Neural crest cell (in vitro differentiated cells): ENCODE measurements at places on chromosomes 12 and 14. TPM values are rescaled to one million over a fixed set of nuclear protein-coding genes. Genes with fewer than 3 reads are reported as not detected.

GRCh38 chr12:6332459-6332858 is 9.4 kb downstream of the TNFRSF1A start:
- DNase-seq, result no peak

DNA sequence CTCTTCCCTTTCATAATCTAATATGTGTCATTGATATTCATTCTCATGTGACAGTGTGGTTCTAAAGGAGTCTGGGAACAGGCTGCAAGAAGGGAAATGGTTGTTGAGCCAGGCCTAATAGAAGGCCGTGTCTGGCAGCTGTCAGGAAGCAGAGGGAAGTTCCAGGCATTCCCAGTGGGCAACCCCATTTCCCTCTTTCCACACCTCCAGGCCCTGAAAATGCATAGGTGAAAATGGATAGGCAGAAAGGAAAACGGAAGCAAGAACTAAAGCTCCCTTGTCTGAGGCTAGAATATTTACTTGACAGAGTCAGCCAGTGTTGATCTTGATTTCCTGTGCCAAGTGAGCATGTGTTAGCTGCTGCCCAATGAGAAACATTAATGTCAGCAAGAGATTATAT is 97.7 kb downstream of the PPM1A start:
- no peak for DNase-seq

GRCh38 chr12:121128908-121129810 is 3.5 kb upstream of the P2RX7 start:
- DNase-seq, result peak; percentile 4

DNA sequence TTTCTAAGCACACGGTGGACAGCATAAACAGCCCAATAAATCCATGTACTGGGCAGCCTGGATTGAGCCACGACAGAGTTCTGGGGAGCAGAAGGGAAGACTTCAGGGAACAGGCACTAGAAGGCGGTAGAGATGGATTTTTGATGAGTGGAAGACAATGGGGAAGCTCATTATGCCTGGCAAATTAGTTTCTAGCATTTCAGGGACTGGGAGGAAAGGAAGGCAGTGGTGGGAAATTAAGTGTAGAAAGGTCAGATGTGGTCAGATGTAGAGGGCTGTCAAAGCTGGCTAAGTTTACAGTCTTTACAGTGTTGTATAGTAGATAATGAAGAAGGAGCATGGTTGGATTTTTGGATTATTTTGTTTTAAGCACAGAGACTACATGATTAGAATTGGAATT is 9.2 kb downstream of the EGLN3 start:
- DNase-seq, result no peak

GRCh38 chr12:87784350-87784749 is 244.9 kb downstream of the C12orf50 start:
- no peak for DNase-seq

GRCh38 chr14:36653962-36654793 is 7.5 kb upstream of the PAX9 start:
- DNase-seq, result no peak

The TAS2R14 gene
- total RNA-seq, result 1.7 and 2.1 TPM in 2 replicates

The PSMD9 gene
- total RNA-seq, result 46.3 and 47.4 TPM in 2 replicates

The SERPINA1 gene
- not detected in 2 replicates for total RNA-seq

The GLIPR1L2 gene
- 0.40 and 0.98 TPM in 2 replicates for total RNA-seq
